ENCODE measurements at places on chromosomes 6 and 20. TPM values are rescaled to one million over a fixed set of nuclear protein-coding genes. Genes with fewer than 3 reads are reported as not detected.

GRCh38 chr20:42067596-42067995 lies 449.4 kb upstream of the CHD6 start:
- no peak for DNase-seq
- H3K4me3 ChIP-seq: no peak overlapping the region
- H3K4me1 ChIP-seq: no peaks in the 10 kb centered on the region
- H3K36me3 ChIP-seq: no peaks in the 10 kb centered on the region
- H3K27me3 ChIP-seq: no peaks in the 10 kb centered on the region
- H3K27ac ChIP-seq: no peak overlapping the region

- H3K27ac ChIP-seq: no peak overlapping the region
- no peak for DNase-seq
- no peaks in the 10 kb centered on the region for H3K27me3 ChIP-seq
- H3K36me3 ChIP-seq: no peaks in the 10 kb centered on the region
These were observed 6.4 kb upstream of the PROCR start for GRCh38 chr20:35165221-35166185.

DNA sequence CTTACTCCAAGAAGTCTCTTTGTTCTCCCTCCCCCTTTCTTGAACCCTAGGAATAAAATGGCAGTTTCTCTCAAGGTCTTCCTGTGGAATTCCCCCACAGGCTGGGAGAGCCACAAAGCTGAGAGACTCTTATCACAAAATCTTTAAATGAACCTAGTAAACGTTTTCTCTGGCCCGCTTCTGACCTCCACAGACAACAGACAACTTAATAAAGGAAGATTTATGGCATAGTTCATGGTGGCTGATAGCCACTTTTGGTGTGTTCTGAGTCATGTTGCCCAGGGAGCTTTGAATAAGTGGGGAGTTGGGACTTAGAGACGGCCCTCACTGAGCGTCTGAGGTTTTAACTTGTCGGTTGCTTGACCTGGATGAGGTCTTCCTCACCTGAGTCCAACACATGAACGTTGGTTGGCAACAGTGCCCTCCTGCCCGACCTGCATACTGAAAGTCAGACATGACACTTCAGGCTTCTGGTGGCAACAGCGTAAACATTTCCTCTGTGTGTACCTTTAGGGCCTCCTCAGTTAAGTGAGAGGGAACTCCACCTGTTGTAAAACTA lies 124.1 kb downstream of the FOXO3 start:
- H3K27me3 ChIP-seq: no peaks in the 10 kb centered on the region
- no peak overlapping the region for H3K4me3 ChIP-seq
- DNase-seq: no peak
- no peaks in the 10 kb centered on the region for H3K36me3 ChIP-seq

DNA sequence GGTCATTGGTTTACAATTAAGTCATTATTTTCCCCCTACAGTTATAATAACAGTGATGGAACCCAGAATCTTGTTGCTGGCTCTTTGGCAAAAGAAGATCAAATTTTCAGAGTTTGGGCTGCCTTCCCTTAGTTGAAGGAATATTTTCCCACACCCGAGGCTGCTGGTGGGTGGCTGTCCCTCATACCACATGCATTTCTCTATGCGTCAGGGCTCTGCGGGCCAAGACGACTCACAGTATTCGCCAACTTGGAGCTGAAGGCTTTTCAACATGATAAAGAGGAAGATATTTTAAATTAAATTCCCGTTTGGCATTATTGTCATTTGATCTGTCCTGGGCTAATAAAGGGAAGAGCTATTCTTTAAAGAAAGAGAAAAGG lies 102.2 kb upstream of the SASH1 start:
- H3K27me3 ChIP-seq: no peaks in the 10 kb centered on the region
- H3K27ac ChIP-seq: no peak overlapping the region
- H3K4me1 ChIP-seq: peaks cover 16% of the 10 kb centered on the region
- no peak for DNase-seq

GRCh38 chr6:159800141-159800865 lies at the start of gene PNLDC1:
Gene PNLDC1 (plus strand): TSS chr6:159800276. CDS start chr6:159800308, 32 bp downstream.
- H3K4me3 ChIP-seq: no peak within 1 kb of the TSS
- H3K27ac ChIP-seq: no peak within 1 kb of the TSS
- no peaks in the 10 kb centered on the region for H3K4me1 ChIP-seq

SYCP2 gene
- 0.12 TPM for polyA plus RNA-seq
